ENCODE measurements at places on chromosomes 16 and 17.

DNA sequence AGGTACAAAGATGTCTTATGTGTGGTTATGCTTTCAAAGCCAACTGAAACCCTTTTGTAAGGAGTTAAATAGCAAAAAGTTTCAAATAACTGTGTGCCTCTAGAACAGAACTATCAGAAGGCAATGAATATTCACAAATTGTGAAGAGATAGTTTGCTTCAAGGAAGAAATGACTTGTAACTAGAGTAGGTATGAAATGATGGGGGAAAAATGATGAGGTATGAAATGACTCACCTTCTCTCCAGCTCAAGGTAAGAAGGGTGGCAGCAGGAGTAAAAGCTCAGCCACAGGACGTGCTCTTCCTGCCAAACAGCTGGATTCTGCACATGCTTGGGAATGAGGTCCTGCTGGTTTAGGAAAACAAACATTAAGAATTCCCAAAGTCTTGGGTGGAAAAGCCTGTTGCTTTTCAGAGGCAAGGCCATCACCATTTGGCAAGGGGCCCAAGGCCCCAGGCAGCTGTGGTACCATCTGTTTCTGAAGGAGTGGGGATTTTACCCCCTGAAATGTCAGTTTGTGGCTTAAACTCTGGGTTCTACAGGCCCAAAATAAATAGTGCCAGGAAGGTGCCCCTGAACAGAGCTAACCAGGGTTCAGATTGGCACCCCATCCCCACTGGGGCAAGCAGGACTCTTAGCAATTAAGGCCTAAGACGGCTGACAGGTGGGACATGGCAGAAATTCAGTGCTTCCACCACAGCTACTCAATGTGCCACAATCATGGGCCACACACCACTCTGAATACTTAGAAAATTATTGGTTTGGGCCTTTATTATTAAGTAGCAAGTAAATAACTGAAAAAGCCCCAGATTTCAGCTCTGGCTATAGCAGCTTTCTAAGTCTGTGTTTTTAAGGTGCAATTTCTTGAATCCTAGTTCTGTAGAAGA, 13.3 kb downstream of the HERPUD1 start:
- no peak for DNase-seq

DNA sequence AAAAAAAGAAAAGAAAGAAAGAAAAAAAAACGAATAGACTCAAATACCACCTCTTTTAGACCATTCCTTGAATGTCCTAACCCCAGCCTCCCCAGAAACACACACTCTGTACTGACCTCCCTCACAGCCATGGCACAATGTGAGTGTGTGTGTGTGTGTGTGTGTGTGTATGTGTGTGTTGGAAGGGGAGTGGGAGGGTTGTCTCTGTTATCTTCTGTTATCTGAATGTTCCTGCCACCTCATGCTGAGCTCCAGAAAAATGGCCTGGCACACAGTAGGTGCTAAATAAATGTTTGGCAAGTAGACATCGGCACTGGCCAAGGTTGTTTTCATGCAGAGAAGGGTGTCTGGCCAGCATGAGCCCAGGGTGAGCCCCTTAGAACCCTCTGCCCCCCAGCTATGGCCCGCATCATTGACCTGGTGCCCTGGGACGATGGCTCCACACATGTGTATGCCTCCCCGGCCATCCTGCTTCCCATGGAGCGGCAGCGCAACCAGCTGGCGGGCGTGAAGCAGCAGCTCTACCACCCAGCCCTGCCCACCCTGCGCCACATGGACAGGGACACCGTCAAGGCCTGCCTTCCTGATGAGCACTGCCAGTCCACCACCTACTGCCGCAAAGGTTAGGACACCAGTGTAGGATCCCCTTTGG, 6.6 kb upstream of the CNGB1 start:
- no peak for DNase-seq

- DNase-seq: no peak
These were observed 1418.8 kb downstream of the CDH11 start for GRCh38 chr16:63702981-63703590.

DNA sequence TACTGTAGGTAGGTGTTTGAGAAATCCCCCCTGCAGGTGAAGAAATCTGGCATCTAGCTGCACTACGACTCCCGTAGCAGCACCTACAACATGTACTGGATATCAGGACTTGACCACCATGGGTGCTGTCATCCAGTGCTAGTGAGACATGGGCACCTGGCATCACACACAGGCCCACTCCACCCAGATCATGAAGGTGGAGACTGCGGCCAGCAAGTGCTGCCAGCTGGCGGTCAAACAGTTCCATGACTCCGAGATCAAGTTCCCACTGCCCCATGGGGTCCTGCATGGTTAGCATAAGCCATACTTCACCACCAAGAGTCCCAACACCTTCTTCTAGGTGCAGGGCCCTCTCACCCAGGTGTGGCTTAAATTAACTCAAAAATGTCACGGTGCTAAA, 213.0 kb upstream of the C17orf78 start:
- DNase-seq: no peak
